ENCODE measurements at places on chromosomes 11 and 22.

DNA sequence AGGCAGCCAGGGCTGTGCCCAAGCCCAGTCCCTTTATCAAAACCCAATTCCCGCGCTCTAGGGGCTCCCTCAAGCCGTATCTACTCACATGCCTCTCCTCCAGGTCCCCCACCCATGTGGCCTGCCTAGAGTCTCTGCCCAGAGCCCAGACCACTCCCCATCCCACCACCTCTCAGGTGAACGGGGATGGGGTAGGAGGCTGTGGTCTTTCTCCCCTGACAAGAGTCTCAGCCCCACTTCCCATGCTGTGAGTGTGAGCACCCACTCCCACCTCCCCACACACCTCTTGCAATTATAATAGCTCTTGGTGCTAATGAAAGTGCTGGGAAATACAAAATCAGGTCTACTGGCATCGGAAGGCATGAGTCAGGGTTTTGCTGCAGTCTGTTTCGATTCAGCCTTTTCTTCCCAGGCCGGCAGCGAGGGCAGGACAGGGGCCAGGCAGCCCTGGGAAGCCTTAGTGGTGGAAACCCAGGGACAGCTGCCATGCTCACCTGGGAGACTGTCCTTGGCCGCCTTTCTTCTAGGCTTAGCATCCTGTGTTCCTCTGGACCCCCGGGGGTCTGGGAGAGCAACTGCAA lies 16.7 kb upstream of the TMPRSS4 start:
- no peak for DNase-seq

DNA sequence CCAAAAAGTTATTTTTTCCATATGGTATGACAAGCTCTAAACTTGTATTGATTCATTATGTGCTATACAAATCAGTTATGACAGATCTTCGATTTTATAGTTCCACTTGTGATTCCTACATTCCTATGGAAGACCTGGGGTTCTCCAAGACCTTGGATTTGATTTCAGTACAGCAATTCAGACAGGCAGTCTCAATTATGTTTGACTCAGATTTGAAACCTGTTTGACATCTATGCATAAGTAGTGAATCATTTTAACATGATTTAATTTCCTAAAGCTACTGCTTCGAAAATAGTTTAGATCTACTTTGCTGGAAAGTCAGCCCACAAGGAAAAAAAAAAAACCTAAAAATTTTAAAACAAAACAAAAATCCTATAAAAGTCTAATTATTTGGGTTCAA lies 820.4 kb downstream of the LUZP2 start:
- DNase-seq, result no peak

DNA sequence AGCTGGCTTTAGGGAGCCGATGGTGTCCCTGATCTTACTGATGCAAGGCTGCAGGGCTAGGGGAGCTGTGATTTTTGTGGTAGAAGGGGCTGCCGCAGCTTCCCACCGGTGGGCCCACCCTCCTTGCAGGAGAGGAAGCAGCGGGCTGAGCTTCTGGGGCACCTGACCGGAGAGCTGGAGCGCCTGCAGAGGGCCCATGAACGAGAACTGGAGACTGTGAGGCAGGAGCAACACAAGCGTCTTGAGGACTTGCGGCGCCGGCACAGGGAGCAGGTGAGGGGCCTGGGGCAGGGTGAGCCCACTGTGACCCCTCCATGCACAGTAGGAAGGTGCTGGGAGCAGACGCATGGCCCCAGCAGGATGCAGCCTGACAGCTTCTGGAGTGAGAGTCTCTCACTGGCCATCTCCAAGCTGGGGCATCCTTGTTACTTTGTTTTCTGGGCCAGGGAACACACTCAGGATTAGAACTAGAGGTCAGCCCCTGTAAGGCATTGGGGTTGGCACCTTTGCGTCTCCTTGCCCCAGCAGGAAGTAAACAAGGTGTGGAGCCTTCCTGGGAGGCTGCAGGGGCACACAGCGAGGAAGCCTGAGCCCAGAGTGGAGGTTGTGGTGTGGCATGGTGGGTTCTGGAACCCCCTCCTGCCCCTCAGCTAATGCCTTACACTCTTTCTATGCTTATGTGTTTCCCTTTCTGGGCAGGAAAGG lies 66.7 kb downstream of the CEP164 start:
- DNase-seq, result no peak

GRCh38 chr22:39994041-39994565 lies 651 bp upstream of the FAM83F start:
- DNase-seq, result no peak

- DNase-seq, result no peak
Observed at GRCh38 chr22:29012952-29013351, 48.7 kb downstream of the C22orf31 start.

- DNase-seq, result no peak
Observed at GRCh38 chr11:20089796-20090653, 70.2 kb downstream of the DBX1 start.

DNA sequence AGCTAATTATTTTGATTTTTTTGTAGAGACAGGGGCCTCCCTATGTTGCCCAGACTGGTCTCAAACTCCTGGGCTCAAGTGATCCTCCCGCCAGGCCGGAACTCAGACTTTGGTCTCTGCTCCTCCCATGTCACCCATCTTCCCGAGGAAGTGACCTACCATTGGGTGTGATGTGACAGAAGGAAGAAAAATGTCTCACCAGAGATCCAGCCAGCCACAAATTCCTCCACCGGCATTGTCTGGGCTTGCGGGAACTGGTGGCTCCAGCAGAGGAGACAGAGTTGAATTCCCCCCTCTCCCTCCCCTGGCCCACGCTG lies 772 bp downstream of the SLC25A45 start:
- DNase-seq, result no peak

GRCh38 chr22:21682385-21683175 lies 16.8 kb downstream of the PPIL2 start:
- no peak for DNase-seq

GRCh38 chr11:31875866-31876560 lies 64.9 kb upstream of the PAX6 start:
- DNase-seq, result no peak

DNA sequence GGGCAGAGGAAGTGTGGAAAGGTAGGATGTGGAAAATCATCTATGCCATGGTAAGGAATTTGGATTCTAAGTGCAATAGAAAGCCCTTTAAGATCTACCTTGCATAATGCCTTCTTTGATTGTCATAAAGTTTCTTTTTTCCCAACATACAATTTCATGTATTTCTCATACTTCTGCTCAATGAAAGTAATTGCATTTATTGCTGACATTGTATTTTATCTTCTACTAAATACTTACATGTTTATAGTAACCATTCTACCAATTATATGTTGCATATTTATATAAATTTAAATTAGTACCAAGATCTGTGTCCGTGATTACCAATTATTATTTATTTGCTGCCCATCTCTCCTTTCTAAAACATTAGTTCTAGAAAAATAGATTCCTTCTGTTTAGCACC lies 114.8 kb downstream of the CNTN5 start:
- no peak for DNase-seq

DNA sequence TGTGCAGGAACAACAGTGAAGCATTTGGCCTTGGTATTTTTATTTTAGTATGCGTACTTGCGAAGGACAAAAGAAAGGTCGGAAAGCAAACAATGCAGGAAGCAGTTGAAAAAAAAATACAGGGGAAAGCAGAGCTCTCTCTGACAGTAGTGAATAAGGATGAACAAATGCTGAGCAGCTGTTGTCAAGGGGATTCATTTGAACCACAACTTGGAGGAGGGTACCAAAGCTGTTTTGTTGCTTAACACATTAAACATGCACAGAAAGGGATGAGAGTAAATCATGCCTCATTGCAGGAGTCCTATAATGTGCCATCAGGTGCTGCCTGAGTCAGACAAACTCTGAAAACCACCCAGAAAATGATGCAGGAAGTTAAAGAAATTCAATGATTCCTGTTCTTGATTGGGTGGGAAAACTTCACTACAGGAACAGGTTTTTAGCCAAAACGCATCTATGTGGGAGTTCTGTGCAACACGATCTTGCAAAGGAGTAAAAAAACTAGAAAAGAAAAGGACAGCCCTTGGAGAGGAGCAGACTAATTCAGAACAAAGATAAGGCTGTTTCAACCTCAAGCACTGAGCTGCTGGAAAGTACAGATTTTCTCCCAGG lies 2113.5 kb downstream of the LRRC4C start:
- no peak for DNase-seq

DNA sequence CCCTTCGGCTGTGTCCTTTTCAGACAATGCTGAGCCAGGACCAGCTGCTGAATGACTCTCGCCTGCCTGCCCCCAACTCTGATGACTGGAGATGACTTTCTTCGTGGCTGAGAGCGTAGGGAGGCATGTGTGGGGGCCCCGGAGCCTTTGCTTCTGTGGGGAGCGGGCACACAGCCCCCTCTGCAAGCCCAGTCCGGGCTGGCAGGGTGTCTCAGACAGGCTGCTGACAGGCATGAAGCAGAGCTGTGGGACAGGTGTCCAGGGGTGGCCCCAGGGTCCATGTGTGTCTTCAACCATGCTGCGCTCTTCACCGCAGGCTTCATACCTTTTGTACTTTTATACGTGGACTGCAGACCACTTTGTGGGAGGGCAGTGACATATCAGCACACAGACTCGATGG lies 16.6 kb downstream of the CYB5R2 start:
- DNase-seq, result no peak

- DNase-seq, result no peak
Observed at GRCh38 chr11:89181111-89181510, 3.4 kb downstream of the TYR start.

DNA sequence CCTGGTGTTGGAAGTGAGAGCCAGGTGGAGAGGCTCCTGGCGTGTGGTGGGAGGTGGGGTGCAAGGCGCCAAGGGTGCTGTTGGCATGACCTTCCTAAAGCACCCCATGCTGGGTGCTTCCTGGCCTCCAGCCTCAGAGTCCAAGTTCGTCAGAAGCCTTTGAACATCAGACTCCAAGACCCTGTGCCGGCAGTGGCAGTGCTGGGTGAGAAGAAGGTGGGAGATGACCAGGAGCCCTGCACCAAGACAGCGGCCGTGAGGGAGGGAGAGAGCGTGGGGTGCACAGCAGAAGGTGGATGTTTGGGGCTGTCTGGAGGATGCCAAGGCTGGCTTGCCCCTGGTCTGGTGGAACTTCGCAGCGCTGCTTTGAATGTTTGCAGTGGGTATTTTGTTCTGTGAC lies 29.7 kb upstream of the PARVB start:
- no peak for DNase-seq

- DNase-seq, result no peak
Observed at GRCh38 chr11:93605642-93606041, 55.8 kb upstream of the CEP295 start.

GRCh38 chr11:14882196-14882595 lies 9.8 kb downstream of the CYP2R1 start:
- no peak for DNase-seq

GRCh38 chr11:95414217-95414616 lies 183.2 kb upstream of the SESN3 start:
- DNase-seq, result no peak

DNA sequence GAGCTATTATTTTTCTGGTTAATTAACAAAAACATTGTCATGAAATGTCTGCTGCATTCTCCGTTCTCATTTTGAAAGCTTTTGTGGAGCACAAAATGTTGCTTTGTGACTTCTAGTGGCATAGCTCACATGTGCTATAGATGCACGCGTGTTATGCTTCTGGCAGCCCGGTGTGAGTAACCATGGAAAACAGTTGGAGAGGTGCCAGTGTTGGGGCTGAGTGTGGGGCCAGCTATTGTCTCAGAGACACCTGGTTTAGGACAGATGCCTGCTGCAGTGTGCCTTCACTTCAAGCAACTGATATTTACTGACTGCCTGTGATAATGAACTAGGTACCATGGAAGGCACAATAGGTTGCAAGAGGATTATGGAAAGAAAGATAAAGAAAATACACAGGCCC lies 760.6 kb downstream of the NTM start:
- no peak for DNase-seq

GRCh38 chr11:66341502-66342126 lies 3.3 kb downstream of the BRMS1 start:
- no peak for DNase-seq

- DNase-seq, result no peak
Observed at GRCh38 chr11:45209000-45209879, 62.8 kb downstream of the PRDM11 start.

GRCh38 chr11:10498426-10499250 lies 42.3 kb downstream of the RNF141 start:
- no peak for DNase-seq

- no peak for DNase-seq
Observed at GRCh38 chr22:45496451-45496941, 6.2 kb upstream of the FBLN1 start.

- DNase-seq, result no peak
Observed at GRCh38 chr11:124109377-124109776, 5.9 kb upstream of the VWA5A start.

DNA sequence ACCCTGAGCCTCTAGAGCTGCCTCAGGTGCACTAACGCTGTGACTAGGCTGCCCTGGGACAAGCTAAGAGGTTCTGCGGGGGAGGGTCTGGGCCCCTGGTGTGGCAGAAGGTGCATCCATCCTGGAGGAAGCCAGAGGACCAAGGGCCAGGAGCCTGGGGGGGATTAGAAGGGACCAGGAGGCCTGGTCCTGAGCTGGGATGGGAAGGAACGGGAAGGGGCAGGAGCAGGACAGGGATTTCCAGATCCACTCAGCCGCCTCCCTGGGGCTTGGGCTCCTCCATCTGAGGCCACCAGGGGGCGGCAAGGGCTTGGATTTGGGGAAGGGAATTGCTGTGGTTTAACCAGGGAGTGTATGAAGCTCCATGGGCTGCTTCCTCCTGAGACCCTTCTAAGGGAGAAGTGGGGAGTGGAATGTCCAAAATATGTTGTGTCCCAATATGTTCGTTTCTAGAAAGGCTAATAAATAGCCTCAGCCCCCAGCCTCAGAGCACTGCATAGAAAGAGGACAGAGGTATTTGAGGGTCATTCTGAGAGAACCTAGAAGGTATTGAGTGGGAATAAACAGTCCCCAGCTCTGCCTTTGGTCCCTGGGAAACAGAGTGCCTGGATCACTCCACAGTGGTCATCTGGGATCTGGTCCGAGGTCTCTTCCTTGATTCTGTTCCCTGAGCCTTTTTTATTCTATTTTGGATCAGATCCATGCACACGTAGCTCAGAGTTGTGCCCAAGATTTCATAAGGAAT lies 17.4 kb upstream of the PRAME start:
- DNase-seq, result no peak

GRCh38 chr11:120688163-120688562 lies 176.6 kb downstream of the GRIK4 start:
- no peak for DNase-seq

- DNase-seq, result no peak
Observed at GRCh38 chr11:116693102-116693570, 79.7 kb downstream of the BUD13 start.

DNA sequence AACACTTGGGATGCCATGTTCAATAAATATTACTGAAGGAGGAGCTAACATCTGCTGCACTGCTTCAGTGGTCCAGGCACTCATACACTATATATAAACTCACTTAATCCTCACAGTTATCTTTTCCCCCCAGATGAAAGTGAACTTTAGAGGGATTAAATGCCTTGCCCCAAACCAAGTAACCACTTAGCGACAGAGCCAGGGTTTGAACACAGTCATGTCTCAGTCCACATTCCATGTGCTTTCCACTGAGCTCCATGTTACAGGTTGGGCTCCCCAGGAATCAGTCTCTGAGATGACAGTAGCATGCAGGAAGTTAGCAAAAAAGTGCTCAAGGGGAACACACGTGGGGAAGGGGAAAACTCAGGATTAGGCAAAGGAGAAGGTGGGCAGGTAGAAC lies 59.3 kb downstream of the ENDOD1 start:
- DNase-seq, result no peak

Measured in activated T-helper 1 cell treated with anti-CD3 and anti-CD28 coated beads, Interleukin-2, amount 50 U/mL, for 16 hours (primary cell).